NCI-H1694 (cell line): ENCODE measurements at places on chromosomes 2 and 18.

DNA sequence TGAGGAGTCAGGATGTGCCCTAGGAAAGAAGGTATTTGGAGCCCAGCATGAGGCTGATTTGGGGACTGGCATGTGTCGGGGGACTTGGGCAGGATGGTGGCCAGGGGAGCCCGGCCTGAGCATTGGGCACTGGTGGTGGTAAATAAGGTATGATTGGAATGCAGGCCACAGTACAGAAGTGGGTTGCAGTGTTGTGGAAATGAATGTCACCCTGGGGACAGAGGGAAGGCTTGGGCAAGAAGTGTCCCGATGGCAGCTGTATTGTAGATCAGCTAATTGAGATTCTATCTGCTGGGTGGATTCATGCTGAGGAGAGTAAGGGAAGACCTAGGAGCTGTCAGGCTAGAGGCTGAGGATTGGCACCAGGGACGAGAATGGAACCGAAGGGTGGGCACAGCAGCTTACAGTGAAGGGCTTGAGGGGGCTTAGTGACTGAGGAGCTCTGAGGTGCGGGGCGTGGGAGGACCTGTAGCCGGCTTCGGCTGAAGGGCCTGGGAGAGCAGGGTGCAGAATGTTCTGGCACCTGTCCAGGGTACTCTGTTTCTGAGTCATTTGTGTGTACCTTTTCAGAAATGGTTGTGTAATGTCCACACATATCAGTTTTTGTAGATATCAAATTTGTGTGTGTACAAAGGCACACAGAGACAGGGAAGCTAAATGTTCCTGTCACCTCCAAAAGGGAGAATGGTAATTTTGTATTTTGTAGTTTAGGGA lies 170.2 kb downstream of the PRKCE start:
- DNase-seq = no peak

DNA sequence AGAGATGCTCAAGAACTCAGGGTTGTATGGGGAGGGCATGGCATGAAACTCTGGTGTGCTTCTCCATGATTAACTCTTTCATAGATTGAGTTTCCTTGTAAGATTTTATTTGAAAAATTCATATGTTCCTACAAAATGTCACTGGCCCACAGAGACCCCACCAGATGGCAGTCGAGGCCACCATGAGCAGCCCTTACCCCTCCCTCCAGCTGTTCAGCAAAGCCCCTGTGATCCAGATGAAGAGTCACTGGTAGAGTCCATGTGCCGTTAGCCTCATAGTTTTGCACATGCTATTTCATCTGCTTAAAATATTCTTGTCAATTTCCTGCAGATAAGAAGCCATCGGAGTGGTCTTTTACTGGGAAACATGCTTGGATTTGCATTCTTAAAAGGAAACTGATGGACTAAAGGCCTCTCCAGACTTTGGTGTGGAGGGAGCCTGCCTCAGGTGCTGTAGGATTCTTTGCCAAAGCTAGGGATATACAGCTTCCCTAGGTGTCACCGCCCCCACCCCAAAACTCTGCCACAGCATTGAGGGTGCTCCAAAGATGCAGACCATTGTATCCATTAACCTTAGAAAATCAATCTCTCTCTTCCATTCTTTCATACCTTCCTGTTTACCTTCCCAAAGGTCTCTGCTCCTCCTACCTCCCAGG lies 18.8 kb downstream of the ZNF385B start:
- peak; percentile 43 for DNase-seq

DNA sequence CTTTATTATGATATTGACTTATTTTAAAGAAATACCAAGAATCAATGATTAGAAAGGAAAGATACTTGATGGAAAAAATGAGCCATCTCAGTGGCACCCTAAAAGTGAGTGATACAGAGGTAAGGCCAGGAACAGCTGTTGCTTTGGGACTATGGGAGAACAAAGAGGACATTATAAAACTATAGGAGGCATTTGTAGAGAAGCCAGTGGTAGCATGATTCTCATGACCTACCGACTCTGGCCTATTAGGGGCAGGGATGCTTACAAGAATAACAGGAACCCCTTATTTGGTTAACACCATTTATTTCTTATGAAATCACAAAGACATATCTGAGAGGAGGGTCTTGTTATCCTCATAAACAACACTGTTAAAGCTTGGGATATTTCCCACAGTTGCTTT lies 162.2 kb downstream of the RIT2 start:
- DNase-seq = no peak

GRCh38 chr18:54835944-54836343 lies 7.7 kb downstream of the RAB27B start:
- DNase-seq = no peak

GRCh38 chr2:239736358-239737143 lies 288.6 kb downstream of the NDUFA10 start:
- no peak for DNase-seq

DNA sequence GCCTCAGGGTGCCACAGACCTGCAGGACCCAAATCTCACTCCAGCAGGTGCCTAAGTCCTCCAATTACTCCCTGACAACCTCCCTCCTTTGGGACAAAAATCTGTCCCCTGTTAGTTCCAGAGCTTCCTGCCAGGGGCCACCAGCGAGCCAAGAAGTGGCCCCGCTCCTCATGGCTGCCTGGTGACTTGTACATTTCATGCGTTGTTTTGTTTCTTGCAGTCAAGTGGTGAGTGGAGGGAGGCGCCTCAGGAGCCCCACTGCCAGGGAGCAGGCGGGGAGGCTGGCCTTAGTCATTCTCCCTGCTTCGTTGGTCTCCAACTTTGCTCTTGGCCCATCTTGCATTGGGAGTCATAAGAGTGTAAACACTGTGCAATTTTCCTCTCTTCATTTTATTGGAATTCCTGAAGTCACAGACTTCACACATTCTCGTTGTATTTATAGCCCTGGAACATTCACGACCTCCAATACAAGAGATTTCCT lies 81.3 kb downstream of the KCNF1 start:
- no peak for DNase-seq

- no peak for DNase-seq
Observed at GRCh38 chr2:207984765-207985480, 40.4 kb downstream of the PLEKHM3 start.

DNA sequence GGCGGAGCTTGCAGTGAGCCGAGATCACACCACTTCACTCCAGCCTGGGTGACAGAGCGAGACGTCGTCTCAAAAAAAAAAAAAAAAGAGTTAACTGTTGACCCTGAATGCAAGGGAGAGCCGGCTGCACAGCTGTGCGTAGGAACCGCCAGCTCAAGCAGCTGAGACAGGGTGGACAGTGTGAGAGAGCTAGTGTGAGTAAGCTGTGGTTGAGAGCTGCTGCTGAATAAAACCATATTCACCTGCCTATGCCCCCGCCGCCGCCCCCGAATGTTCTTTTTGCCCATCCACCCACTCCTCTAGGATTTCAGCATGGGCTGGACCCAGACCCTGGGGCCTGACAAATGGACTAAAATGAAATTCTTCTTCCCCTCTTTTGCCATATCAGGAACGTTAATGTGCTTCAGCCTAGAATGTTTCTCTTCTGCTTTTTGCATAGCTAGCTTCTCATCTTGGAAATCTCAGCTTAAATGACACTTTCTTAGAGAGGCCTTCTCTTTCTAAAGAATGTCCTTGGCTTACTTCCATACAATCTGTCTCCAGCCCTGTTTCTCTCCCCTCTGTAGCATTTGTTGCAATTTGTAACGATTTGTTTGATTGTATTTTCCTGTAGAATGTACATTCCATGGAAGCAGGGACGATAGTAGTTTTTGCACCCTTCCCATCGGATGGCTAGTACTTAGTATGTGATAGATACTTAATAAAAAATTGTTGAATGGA lies 142.7 kb downstream of the KLHL14 start:
- DNase-seq = no peak
